ENCODE measurements at places on chromosomes 2 and 18.

DNA sequence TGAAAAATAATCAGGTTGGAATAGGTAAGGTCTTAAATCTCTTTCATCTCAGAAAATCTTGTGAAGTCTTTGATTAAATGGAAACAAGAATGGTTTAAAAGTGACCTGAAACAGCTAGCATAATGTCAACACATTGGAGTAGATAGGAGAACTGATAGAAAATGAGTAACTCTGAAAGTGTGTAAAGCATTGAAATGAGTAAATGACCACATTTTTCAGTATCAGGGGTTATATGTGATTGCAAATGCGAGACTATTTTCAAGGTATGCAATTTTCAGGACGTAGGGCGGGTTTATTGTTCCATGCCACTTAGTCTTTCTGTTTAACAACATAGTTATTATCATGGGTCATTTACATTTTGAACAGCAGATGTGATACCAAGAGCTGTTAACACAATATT, 1383.2 kb downstream of the LRP1B start:
- no peak for DNase-seq

GRCh38 chr2:3807853-3808252, 104.5 kb downstream of the DCDC2C start:
- no peak for DNase-seq

- no peak for DNase-seq
These were observed 978.1 kb upstream of the CDH2 start for GRCh38 chr18:29154758-29155725.

- DNase-seq: no peak
These were observed 14.8 kb upstream of the ALPI start for GRCh38 chr2:232441147-232441651.

DNA sequence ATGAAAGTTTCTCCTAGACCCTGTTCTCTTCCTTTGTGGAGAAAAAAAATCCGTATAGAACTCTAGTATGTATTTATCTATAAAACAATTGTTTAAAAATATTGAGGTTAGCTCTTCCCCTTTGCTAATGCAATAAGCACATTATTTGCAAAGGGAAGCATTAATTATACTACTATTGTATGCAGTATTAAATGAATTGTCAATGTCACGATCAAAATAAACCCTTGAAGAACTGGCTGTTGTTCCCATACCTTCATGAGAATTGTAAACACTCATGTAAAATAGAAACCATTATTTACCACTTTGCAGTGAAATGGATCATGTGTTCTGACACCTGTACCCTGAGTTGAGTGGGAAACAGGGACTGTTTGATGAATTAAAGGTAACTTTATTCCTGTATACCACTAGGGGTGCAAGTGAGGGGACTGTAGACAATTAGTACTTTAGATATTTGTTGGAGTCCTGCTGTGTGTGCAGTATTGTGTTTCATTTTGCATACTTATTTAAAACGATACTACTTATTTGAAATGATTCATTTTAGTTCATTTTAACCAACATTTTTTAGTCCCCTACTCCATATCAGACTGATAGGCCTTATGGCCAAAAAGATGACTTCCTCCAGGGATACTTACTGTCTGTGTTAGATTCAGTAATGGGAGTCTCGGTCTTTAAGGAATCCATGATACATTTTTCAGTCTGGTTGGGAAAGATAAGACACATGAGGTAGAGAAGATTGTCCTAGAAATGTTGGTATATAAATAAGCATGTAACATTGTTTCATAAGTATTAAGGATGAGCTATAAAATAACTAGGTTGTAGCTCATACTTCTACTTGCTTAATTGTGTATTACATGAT, 7.9 kb downstream of the PKP4 start:
- no peak for DNase-seq

DNA sequence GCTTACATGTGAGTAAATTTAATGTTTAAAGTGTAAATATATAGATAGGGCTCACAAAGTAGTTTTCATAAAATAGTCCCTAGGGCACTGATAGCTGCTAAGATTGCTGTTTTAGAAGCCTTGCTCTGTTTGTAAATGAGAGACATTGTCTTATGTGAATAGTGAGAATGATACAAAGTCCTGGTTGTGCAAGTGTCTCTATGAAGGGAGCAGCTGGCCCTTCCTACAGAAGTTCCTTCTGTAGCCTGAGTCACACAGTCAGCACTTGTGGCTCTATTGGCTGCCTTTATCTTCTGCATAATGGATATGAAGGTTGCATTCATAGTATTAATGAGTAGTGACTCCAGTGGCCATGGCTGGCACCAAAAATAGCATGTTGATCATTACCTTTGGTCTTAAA, 279.7 kb downstream of the OSR1 start:
- DNase-seq: no peak

All from esophagus squamous epithelium (tissue), 5 donors.